Stimulated activated CD4-positive, alpha-beta T cell treated with anti-CD3 and anti-CD28 coated beads, Interleukin-12 subunit alpha, Interleukin-12 subunit beta, amount 100 ng/mL, for 24 hours (primary cell): ENCODE measurements at places on chromosomes 2 and 18.

- no peak for DNase-seq
Observed at GRCh38 chr2:241873081-241873802, 3.7 kb downstream of the RTP5 start.

GRCh38 chr2:194709840-194710239 lies 947.2 kb upstream of the SLC39A10 start:
- no peak for DNase-seq

- no peak for DNase-seq
Observed at GRCh38 chr18:45121146-45121545, 440.5 kb downstream of the SETBP1 start.

DNA sequence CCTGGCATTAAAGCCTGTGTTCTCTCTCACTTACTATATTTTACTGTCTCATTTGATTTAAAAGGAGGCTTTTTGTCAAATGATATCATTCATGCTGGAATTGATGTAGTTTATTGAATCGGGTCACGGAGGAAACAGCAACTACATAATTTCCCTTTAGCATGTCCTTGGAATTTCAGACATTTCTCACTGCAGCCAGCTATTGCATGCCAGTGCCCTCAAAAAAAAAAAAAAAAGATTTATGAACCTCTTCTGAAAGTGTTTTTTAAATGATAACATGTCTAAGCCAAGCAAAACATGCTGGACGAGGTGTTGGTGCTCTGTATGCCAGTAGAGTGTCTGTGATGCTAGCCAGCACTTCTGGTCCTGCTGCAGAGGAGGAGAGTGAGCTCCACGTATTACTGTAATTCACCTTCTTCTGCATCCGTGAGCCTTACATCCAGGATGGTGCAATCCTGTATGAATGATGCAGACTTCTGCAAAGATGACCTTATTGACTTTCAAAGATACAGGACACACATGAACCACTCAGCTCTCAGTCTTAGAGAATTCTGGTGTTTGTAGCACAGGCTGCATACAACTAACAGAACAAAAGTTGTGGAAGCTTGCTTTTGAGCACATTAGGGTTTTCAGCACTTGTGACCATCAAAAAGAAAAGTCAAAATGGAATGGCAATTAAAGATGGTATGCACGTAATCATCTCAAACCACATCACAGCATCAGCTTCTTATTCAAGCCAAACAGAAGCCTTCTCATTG lies 31.1 kb downstream of the UGP2 start:
- no peak for DNase-seq

DNA sequence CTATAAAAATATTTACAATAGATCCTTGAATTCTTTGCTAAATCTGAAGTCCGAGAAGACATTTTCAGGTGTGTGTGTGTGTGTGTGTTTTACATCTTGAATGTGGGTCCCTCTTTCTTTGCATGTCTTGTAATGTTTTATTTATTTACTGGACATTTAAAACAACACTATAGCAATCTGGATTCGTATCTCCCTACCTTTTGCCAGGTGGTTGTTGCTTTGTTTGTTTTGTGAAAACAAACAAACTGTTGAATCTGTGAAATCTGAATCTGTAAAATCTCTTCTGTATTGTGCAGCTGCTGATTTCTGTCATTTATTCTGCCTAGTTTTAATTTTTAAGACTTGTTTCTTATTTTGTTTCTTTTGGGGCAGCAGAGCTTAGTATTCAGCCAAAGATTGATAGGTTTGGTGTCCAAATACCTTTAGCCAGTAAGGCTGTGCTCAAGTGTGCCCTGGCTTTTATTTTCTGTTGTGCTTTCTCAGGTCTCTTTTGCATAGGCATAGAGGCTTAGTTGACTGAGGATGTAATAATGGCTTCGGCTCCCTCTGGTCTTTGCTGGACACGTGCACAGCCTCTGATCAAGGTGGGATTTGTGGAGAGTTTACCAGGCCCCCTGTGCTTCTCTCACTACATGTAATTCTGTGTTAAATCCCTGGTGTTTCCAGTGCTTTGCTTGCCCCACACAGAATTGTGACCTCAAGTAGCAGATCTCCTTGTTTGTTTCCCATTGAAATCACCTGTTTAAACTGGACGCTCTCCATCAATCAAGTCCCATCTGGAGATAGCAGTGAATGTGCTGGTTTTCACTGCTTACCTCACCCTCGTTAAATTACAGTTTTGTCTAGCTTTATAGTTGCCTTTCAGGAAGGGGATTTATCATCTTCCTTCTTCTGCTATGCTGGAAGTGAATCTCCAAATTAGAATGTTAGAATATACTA lies 71.1 kb downstream of the BIRC6 start:
- DNase-seq: no peak

- DNase-seq: no peak
Observed at GRCh38 chr2:143433251-143433650, 304.0 kb downstream of the ARHGAP15 start.

GRCh38 chr2:233982421-233983121 lies 65.4 kb downstream of the TRPM8 start:
- DNase-seq: no peak

DNA sequence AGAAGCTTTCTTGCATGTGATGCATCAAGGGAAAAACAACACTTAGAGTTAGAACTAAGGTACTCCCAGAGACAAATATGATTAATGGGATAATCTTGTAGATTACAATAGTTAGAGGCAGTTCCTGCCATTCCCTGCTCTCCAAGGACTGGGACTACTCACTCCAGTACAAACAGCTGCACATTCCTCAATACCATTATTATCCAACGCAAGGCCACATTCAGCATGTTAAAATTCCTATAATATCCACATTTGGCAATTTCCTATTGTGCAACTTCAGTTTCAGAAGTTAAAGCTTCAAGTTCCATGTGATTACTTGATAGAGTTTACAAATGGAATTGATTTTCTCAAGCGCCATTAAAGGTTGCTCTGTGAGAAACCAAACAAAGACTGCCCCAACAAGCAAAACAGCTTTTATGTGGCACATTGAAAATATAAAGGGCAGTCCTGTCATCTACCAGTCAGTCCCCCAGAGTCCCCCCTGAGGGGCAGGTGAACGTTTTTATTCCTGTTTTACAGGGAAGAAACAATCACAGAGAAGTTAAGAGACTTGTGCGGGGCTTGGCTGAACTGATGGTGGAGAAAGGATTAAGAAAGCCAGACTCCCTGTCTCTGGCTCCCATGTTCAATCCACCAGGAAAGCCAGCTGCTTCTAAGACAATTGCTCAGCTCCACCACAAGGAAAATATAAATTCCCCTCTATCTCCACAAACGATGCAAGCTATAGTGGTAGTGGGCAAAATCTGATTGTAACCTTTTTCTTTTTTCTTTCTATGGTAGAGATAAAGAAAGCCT lies 72.6 kb downstream of the TXNL1 start:
- DNase-seq: no peak

GRCh38 chr2:227164763-227165291 lies 403 bp downstream of the COL4A3 start:
- DNase-seq: no peak

DNA sequence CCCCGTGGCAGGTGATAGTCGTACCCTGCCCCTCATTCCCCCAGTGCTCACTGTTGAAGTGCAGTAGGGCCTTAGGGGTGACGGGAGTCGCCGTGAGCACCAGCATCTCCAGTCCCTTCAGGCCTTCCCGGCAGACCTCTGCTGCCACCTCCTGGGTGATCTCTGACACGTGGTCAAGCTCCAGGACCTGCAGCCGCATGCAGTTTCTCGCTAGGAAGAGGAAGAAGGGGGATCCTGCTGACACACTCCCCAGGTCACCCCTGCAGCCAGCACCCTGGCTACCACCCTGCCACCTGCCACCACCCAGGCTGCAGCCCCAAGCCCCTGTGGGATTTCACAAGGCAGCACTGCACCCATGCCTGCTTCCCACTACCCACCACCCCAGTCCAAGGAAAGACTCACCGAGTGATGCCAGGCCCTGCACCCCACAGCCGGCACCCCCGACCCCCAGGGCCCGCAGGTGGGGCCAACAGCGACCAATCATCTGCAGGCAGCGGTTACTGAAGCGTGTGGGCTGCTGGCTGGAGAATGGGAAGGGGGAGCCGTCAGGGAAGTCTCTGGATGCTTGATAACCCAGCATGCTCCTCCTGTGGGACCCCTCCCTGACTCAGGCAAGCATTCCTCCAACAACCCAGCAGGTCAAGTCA lies 23.8 kb downstream of the FBXO41 start:
- DNase-seq: no peak

GRCh38 chr2:159286709-159287441 lies 372 bp upstream of the WDSUB1 start:
- DNase-seq: peak; percentile 96

DNA sequence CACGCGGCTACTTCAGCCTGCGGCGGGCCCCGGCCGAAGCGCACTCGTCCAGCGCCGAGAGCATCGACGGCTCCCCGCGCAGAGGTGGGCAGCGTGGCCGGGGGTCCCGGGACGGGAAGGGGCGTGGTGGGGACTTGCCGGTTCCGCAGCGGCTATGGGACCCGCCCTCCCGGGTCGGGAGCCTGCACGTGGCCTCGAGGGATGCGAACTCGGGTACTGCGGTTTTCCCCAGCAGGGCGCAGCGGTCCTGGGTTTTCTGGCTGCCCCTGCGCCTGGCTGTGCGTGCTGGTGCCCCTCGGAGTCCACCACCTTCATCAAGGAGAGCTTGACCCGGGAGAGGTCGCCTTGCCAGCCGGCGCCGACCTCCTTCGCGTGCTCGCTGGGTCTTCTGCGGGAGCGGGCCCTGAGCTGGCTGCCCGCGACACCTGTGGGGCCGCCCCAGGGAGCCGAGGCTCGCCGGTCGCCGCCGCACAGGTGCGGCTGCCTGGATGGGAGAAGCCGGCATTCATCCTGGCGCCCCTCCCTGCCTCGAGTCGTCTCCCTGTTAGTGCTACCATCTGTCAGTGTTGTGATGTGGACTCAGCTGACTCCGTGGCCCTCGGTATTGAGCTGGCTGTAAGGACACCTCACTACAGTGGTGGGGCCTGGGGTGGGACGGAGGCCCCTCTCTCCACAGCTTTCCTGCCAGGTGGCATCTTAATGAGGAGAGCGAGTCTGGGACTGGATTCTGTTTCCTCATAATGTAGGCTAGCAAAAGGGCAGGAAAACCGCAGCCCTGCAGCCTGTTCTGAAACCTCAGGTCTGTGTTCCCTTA lies 177.3 kb downstream of the AGAP1 start:
- no peak for DNase-seq

GRCh38 chr2:84876369-84876768 lies 4.5 kb downstream of the TRABD2A start:
- DNase-seq: no peak

- DNase-seq: no peak
Observed at GRCh38 chr2:239720361-239721360, 304.5 kb downstream of the NDUFA10 start.

DNA sequence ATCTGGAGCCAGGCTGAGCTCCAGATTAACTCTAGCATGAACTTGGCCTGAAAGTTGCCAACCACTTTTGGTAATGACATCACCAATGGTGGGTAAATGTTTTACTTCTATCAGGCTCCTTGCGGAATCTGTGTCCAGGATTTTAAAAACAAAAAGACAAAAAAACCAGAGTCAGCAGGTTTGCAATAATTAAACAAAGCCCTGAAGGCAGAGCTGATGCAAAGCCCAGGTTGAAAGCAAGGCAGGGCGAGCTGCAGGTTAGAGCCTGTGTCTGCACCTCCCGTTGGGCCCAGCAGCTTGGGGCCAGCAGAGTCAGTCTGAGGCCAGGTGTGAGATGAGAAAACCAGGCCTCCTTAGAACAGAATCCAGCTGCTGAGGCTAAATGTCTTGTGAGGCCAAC lies 29.1 kb upstream of the ALK start:
- DNase-seq: no peak

DNA sequence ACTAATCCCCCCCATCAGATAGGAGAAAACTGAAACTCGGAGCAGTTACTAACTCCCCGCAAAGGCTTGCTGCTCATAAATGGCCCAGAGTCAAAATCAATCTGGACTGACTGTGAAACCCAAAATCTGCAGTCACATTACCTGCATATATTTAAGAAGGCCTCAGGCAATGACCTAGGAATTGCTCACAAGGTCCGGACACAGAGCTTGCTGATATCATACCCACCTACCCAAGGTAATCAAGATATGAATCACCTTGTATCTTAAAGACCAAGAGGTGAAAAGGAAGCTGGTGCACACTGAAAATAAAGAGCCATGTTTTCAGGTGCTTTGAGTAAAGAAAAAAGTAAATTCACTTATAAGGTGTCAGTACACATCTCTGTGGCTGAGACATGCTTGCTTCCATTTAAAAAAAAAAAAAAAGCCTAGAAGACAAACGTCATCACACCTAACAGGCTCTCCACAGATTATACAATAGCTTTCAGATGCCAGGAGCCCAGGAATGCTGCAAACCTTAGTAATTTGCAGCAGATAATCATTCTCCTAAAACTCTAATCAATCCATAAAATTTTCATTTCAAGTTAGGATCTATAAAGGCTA lies 195.4 kb downstream of the ZEB2 start:
- no peak for DNase-seq

DNA sequence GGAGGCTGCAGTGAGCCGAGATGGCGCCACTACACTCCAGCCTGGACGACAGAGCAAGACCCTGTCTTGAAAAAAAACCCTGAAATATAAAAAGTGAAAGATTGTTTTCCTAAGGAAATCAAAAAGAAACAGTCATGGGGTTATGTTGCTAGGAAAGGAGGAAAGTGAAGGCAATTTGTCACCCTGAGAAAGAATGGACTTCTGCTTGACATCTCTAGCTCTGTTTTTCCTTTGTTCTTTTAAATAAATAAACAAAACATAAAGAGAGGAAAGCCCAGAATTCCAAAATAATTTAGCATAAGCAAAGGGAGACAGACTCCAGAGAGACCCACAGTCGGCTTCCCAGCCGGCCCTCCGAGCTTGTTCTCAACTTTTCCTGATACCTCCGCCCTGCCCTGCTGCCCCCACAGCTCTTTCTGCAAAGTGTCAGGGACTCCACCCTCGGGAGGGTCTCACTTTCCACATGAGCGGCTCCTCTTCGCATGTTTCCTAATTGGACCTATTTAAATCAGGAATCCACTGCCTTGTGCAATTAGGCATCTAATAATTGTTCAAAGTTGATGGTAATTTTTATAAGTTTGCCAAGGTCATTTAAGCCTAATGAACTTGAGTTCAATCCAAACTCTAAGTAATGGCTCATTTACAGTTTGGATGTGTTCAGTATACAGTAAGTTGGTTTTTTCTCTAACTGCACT lies 49.8 kb upstream of the COPS8 start:
- no peak for DNase-seq

- DNase-seq: no peak
Observed at GRCh38 chr2:161044095-161044865, 115.9 kb upstream of the TANK start.

DNA sequence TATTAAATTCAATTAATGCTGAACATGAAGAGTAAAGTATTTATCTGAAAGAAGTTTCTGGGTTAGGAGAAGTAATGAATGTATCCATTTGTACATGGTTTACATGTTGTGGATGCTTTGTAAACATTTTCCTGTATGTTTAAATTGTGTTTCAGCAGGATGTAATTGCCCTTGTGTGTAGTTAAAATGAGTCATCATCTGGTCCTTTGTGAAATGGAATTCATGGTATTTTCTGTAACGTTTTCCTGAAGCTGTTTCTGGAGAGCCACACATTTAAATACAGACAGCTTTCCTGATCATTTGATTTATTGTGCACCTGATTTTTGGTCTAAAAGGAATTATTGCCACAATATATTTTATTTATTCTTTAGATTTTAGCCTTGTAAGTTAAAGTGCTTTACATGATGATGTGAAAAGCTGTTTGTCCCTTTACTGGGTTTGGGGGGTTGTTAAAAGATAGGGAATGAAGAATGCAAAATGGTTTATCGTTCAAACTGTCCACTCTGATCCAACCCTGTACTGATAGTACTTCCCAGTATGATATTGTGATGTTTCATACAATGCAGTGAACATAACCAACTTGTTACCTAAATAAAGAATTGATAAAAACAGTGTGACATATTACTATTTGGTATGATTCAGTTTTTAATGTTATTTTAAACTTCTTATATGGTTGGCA lies 41.7 kb upstream of the SLC3A1 start:
- DNase-seq: no peak

- no peak for DNase-seq
Observed at GRCh38 chr2:156322051-156322685, 10.4 kb downstream of the NR4A2 start.
